ENCODE measurements at places on chromosomes 2 and 18. TPM values are rescaled to one million over a fixed set of nuclear protein-coding genes. Genes with fewer than 3 reads are reported as not detected.

The GLI2 gene
- total RNA-seq = not detected

The MDH1B gene
- 0.92 TPM for total RNA-seq

The SLC38A11 gene
- not detected for total RNA-seq

The SPEG gene
- total RNA-seq = 2.1 TPM

The UNC80 gene
- not detected for total RNA-seq

The CCDC68 gene
- not detected for total RNA-seq

The ZNF385B gene
- total RNA-seq = not detected

The AGPS gene
- 58.9 TPM for total RNA-seq

The COL4A4 gene
- total RNA-seq = not detected

The PARD3B gene
- 0.11 TPM for total RNA-seq

The COLEC12 gene
- total RNA-seq = not detected

The GNAL gene
- not detected for total RNA-seq

The PREB gene
- total RNA-seq = 60.5 TPM

The ARHGEF4 gene
- 4.2 TPM for total RNA-seq

DNA sequence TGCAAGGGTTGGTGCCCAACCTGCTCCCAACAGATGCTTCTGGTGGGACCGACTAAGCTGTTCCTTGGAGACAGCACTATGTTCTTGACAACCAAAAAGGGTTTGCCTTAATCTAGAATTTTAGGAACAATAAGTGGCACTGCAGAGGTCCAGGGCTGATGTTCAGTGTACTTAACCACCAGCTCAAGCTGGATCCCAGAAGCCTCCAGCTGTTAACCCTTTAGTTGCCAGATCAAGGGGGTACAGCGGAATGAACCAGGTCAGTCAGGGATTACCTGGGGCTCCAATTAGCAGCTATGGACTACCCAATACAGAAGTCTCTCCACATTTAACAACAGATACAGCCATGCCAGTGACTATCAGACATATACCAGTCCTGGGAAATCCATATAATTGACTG is 3.5 kb downstream of the GPR75 start:
- DNase-seq = no peak

- DNase-seq = no peak
Observed at GRCh38 chr2:12261986-12262680, 454.6 kb upstream of the TRIB2 start.

DNA sequence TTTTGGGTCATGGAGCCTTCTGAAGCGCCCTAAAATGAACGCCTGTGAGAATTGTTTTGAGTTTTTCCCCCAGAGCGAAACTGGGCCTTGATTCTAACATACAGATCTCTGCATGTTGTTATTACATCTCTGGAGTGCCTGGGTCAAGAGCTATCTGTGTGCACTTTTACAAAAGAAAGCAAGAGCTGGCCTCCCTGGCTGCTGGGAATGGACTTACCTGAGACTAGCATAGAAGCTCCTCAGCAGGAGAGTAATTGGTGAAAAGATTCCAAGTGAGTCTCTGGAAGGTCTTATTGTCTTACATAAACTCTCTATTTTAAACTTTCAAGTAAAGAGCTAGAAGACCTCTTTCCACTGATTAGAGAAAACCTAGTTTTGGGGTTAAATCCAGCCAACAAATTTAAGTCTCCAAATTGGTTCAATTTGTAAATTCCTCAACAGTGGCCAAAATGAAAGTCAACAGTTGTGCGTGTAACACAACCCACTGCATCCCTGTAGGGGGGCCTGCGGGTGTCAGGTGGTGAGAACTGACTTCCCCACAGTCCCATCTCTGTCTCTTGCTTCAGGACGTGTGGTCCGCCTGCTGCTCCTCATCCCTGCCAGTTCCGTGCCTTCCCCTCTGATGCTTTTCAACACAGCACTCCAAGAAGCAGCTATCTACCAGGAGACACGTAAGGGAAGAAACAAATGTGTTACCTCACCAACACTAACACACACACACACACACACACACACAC is 206.1 kb downstream of the SH3BP4 start:
- DNase-seq = no peak

DNA sequence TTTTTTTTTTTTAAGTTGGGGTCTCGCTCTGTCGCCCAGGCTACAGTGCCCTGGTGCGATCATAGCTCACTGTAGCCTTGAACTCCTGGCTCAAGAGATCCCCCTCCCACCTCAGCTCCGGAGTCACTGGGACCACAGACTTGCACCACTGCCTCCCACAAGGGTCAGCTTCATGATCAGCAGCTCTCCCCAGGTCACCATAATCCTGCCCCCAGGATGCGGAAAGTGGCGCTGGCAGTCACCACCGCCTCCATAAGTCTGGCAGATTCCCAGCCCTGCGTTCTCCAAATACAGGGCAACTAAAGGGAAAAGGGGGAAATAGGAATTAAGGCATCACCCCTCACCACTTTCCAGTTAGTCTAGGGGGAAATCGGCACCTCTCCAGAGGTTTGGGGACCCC is 5.2 kb upstream of the ARID5A start:
- no peak for DNase-seq

DNA sequence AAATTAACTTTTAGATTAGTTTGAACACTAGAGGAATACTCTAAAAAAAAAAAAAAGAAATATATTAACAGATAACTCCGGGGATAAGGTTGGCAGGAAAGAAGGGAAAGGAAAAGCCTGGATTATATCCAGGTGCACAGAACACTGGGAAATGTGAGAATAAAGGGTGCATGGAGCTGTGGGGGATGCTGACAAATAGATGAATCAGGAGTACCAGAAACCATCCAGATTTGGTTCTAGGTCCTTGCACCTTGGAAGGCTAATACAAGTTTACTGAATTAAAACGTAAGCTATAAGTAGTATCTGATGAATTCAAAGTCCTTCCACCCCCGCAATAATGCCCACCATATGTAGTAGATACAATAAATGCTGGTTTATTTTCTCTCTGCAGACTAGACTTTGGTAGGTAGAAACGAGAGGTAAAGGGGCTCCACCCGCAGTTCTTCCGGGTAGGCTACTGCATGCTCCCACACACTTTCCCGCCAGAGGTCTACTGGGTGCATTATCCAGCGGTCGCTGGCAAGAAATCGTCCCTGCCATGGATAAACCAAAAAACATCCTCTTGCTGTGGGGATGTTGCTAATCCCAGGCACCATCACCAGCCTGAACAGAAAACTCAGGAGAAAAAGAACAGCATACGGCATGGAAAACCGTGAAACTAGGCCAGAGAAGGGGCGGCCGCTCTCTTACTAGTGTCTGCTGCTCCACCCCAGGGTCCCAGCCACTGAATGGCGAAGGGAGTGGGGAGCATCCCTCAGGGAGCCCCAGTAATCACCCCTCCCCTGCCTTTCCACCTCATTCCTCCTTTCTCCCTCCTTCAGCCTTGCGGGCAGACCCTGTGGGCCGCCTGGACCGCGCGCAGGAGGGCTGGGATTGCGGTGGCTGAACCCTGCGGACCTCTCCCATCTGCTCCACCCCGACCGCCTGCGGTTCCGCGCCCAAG is 1.5 kb downstream of the CNRIP1 start:
- no peak for DNase-seq

- no peak for DNase-seq
Observed at GRCh38 chr18:13993730-13994129, 78.4 kb upstream of the MC2R start.

DNA sequence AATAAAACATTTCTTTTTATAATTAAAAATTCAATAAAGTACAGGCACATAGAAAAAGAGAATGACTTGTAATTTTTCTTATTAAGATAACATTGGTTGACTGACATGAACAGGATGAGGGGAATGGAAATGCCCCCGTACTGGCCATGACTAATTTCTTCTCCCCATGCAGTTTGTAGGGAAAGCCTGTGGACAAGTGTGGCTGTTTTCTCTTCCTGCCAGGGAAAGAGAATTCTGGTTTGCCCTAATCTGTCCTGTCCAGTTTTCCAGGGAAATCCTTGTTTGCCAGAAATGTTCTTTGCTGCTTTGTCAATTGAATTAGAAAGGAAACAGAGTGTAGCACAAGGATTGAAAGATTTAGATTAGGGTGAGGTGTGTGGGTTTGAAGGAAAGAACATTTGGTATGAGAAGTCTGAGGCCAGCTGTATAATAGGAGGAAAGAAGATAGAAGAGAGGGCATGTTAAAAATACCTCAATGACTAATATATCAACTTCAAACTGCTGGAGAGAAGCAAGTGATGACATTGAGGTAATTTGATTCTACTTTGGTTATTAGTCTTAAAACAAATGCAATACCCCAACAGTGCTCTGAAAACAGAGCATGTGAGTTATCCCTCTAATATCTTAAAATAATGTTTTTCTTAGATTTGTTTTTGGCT is 593.9 kb upstream of the ZNF804A start:
- no peak for DNase-seq

GRCh38 chr2:18957909-18958308 is 368.5 kb upstream of the NT5C1B start:
- DNase-seq = no peak

DNA sequence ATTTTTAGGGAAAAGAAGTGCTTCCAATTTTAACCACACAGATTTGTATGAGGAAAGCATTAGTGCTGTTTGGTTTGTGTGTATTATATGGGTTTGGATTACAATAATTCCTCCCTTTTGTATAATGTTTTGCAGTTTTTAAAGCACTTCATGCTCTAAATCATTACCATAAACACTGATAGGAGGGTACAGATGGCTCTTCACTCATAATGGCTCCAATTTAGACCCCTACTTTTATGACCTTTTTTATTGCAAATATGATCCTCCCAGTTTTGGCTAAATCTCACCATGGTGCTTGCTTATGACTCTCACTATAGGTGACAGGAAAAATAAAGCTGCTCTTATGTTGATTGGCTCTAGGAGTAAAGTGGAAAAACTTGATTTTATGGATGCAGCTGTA is 23.8 kb upstream of the TMEM17 start:
- no peak for DNase-seq

GRCh38 chr2:238123218-238123971 is 15.1 kb upstream of the KLHL30 start:
- DNase-seq = no peak

DNA sequence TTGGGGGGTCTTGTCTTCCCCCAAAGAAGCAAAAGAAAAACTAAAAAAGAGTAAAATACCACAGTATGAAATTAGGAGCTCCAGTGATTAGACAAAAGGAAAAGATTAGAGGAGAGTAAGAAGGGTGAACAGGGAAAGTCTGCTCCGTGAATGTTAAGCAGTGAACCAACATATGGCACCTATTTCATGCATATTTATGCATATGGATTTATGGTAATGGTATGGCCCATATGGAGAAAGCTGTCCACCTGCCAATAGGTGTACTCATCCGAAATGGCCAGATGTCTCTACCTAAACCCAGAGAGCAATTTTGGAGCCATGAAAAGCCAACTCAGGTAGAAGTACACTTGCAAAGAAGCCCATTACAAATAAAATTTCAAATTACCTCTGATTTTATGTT is 404.0 kb upstream of the RAB6C start:
- no peak for DNase-seq

- no peak for DNase-seq
Observed at GRCh38 chr2:3667151-3667631, 9.2 kb downstream of the ALLC start.

DNA sequence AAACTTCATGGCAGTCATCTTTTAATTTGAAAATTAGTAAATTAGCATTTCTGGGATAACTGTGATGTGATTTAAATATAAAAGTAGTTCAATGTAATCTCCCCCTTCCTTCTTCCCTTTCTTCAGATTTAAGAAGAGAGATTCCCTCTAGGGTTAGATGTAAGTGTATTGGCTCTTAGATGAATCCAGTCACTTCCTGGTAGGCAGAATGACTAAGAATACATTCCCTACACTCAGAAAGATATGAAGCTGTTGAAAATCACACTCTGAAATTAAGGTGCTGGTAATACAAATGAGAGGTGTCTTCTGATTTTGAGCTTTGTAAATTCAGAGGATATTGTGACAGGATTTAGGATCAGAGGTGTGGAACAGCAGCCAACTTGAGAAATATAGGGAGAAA is 71.6 kb downstream of the TDRD15 start:
- DNase-seq = no peak

- no peak for DNase-seq
Observed at GRCh38 chr2:65647249-65647842, 214.9 kb upstream of the SPRED2 start.

- no peak for DNase-seq
Observed at GRCh38 chr2:71603851-71604725, 150.7 kb downstream of the DYSF start.

DNA sequence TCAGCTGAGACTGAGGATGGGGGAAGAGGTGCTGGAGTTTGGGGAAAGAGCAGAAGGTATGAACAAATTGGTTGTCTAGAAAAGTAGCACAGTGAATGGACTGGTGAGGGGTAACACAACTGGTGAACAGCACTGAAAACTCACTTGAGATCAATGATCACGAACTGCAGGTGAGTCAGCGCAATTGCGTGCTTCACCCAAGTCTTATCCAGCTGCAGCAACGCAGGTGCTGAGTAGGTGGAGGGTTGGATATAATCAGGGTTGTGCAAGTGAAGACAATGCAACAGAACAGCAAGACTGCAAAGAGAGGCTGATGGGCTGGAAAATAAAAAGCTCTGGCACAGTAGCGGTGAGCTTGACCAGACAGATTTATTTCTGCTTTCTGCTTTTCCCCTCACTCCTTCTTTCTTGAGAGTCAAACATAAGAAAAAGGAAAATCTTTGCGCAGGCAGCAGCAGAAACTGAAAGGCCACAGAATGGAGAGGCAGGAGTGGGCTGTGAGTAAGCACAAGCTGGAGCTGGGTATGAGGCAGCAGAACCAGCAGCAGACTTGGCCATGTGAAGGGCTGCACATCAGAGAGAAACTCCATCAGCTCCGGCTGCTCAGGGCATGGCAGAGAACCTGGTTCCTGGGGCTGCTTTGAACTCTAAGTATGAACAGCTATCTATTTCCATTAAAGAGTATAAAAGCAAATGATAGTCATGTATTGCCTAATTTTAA is 99.4 kb upstream of the ARL5A start:
- DNase-seq = no peak

GRCh38 chr2:239368906-239369552 is 31.8 kb downstream of the HDAC4 start:
- no peak for DNase-seq

All from activated CD8-positive, alpha-beta T cell treated with anti-CD3 and anti-CD28 coated beads for 36 hours (primary cell).